CD4-positive, CD25-positive, alpha-beta regulatory T cell (primary cell): ENCODE measurements at places on chromosomes 5 and 9. TPM values are rescaled to one million over a fixed set of nuclear protein-coding genes. Genes with fewer than 3 reads are reported as not detected.
A peak's percentile ranks its signal among the peaks of the same experiment; 100 is the strongest.

- no peak within 1 kb of the TSS for H3K4me3 ChIP-seq
- DNase-seq, result peak; percentile 10
- no peak within 1 kb of the TSS for H3K27ac ChIP-seq
- H3K27me3 ChIP-seq, result no peaks in the 10 kb centered on the region
- no peaks in the 10 kb centered on the region for H3K4me1 ChIP-seq
- H3K36me3 ChIP-seq, result no peaks in the 10 kb centered on the region
Observed at GRCh38 chr5:141192110-141192725, at the start of gene PCDHB10. Gene PCDHB10 (plus strand): TSS chr5:141192353. CDS start chr5:141192553, 200 bp downstream.

CYLC2 gene
- not detected for polyA plus RNA-seq

GRCh38 chr9:6188906-6189305 lies 26.7 kb upstream of the IL33 start:
- peaks cover 1% of the 10 kb centered on the region for H3K27me3 ChIP-seq
- H3K4me1 ChIP-seq, result no peaks in the 10 kb centered on the region
- no peak overlapping the region for H3K4me3 ChIP-seq
- no peak for DNase-seq
- no peaks in the 10 kb centered on the region for H3K36me3 ChIP-seq

- DNase-seq, result no peak
- H3K27ac ChIP-seq, result no peak overlapping the region
Observed at GRCh38 chr5:174300941-174301761, 255.6 kb downstream of the NSG2 start.

DNA sequence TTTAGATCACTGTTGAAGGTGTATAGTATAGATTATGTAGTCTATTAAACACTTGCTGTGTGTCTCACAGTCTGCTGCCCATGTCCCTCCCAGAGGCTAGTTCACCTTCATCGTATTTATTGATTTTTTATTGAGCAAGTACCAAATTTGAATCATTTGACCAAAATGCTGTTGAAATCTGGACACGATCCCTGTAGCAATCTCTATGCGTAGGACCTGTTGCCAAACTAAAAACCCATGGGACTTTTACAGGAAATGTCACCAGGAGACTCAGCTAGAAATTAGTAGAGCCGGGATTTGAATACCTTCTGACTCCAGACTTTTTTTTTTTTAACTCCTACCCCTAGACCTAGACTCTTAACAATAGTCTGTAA lies 17.5 kb downstream of the SLC31A1 start:
- no peaks in the 10 kb centered on the region for H3K27me3 ChIP-seq
- no peaks in the 10 kb centered on the region for H3K4me1 ChIP-seq
- no peaks in the 10 kb centered on the region for H3K36me3 ChIP-seq
- no peak overlapping the region for H3K4me3 ChIP-seq
- no peak overlapping the region for H3K27ac ChIP-seq
